ENCODE measurements at places on chromosomes 13 and 19.

- no peak for DNase-seq
Observed at GRCh38 chr19:49932731-49933131, 3.4 kb upstream of the NUP62 start.

- no peak for DNase-seq
Observed at GRCh38 chr13:90798381-90798780, 549.1 kb upstream of the MIR17HG start.

- DNase-seq: no peak
Observed at GRCh38 chr19:30522341-30522740, 150.2 kb downstream of the ZNF536 start.

DNA sequence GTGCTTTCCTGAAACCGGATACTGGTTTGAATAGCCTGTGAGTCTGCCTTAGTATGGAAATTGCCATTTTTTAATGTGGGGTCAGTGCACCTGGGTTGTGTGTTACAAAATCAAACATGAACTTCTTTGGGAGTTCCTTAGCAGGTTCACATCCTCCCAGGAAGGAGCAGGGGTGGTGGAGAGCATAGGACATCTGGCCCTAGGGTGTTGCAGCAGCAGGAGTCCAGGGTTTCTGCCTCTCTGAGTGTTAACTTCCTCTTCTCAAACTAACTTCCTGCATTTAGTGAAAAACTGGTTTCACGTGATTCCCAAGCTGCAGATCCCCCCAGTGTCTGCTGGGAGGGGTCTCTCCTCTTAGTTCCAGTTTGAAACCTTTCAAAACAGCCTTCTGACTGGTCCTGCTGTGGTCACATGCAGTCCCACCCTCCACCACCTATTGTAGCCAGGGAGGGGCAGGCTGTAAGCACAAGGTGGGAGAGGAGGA lies 7.2 kb downstream of the RNASEH2B start:
- DNase-seq: no peak

DNA sequence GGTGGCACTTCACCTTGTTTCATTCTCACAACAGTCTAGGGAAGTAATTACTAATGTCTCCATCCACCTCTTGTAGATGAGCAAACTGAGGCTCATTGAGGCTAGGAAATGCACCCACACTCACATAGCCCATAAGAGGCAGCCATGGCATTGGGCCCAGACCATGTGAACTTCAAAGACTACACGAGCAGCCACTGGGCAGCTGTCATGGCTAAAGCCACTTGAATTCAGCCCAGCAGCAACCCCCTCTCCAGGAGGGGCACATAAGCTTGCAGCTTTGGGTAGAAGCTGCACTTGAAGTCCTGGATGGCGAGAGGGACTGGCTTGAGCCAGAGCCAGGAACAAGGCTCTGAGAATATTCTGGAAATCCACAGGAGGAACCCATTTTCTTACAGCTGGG lies 13.4 kb downstream of the ALOX5AP start:
- DNase-seq: no peak
